ENCODE measurements at places on chromosomes 7 and 10.

GRCh38 chr7:96663457-96663856 is 46.2 kb downstream of the SEM1 start:
- DNase-seq, result peak; percentile 9

DNA sequence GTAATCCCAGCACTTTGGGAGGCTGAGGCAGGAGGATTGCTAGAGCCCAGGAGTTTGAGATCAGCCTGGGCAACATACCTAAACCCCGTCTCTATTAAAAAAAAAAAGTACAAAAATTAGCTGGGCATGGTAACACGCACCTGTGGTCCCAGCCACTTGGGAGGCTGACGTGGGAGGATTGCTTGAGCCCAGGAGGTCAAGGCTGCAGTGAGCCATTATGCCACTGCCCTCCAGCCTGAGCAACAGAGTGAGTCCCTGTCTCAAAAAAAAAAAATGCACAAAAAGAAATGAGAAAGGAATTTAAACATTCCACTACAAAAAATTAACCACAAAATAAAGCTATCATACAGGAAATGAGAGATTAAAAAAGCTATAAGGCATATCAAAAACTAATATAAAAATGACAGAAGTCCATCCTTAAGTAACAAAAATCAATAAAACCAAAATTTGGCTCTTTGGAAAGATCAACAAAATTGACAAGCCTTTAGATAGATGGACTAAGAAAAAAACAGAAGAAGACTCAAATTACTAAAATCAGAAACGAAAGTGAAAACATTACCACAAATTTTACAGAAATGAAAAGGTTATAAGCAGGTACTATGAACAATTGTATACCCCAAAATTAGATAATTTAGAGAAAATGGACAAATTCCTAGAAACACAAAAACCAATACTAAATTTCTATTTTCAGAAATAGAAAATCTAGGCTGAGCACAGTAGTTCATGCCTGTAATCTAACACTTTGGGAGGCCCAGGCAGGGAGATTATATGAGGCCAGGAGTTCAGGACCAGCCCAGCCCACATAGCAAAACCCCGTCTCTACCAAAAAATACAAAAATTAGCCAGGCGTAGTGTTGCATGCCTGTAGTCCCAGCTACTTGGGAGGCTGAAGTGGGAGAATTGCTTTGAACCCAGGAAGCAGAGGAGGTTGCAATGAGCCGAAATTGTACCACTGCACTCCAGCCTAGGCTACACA is 42.4 kb upstream of the NANOS1 start:
- DNase-seq, result no peak

GRCh38 chr10:7260412-7260900 is 150.4 kb downstream of the SFMBT2 start:
- no peak for DNase-seq

DNA sequence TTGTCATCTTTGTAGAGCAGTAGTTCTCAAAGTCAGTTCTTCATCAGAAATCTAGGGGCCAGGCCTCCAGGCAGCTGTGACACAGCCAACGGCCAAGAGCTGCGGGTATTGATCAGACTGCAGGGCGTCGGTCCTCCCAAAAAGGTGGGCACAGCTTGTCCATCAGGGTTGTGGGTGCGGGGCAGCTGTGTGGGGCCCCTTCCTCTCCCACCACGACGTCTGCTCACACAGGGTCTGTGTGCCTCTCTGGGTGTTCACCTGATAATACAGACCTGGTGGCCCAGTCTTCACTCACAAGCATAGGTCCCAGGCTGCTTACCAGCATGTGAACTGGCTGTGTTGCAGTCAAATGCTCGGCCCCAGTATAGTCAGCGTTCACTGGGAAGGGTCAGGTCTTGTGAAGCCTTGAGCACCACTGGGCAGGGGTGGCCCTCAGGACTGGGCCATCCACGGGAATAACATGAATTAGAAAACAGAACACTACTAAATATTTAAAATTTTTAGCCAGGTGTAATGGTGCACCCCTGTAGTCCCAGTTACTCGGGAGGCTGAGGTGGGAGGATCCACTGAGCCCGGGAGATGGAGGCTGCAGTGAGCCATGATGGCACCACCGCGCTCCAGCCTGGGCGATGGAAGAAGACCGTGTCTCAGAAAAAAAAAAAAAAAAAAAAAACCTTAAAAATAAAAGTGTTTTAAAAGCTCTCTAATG is 102.8 kb upstream of the DIP2C start:
- DNase-seq, result no peak

- DNase-seq, result no peak
Observed at GRCh38 chr10:102327002-102327401, 68.5 kb upstream of the NFKB2 start.

DNA sequence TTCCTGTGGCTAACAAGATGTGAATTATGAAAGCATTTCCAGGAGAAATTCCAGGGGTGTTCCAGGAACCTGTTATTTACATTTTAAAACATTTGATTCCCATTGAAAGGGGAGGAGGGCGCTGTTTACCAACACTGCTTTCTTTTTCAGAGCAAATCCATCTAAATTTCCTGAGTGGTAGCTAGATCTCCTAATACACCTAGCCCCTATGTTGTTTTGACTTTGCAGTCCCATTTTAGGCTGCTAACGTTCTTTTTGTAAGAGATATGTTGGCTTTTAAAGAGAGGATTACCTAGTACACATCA is 130.8 kb downstream of the TCF7L2 start:
- no peak for DNase-seq

All from GM06990 (cell line).